ENCODE measurements at places on chromosomes 13 and 19.

DNA sequence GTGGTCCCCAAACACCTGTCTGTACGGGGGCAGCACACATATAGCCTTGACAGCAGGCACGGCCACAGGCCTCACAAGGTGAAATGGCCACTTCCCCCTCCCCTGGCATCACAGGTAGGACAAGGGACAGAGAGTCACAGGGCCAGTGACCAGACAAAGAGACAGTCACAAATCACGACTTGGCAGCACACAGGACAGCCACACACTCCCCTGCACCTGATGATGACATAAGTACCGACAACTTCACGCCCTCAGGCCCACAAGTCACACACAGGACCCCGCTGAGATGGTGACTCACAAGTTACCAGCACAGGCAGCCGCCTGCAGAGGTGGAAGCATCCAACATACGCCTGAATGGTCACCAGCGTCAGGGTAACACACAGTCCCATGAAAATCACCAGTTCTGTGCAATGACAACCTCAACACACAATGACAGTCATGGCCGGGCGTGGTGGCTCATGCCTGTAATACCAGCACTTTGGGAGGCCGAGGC, 16.5 kb downstream of the TYK2 start:
- no peak for DNase-seq

GRCh38 chr13:51070005-51070649, 40.9 kb downstream of the C13orf42 start:
- peak; percentile 81 for DNase-seq

DNA sequence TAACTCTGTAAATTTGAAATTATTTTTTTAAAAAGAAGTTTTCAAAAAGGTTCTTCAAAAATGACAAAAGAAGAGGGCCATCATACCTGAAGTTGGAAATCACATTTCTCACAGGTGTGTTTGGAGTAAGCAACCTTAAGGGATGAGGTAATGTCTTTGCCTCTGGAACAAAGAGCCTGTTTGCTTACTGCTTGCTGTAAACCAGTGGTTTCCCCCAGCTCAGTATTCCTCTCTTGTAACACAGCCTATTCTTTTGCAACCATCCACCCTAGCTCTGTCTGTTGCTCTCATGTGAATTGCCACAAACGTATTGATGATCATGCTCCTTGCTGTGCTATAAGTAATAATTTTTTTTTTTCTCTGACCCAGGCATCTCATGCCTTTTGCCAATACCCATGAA, 38.1 kb downstream of the UCHL3 start:
- DNase-seq: no peak

DNA sequence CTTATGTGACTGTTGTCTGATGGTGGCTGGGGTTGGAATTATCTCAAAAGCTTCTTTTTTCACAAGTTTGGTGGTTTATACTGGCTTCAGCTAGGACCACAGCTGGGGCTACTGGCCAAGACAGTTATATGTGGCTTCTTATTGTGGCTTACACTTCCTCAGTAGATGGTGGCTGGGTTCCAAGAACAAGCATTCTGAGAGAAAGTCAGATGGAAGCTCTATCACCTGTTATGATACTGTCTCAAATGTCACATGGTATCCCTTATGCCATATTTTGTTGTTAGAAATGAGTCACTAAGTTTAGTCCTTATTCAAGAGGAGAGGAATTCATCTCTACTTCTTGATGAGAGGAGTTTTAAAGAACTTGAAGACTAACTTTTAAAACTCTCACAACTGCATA, 41.6 kb downstream of the NDFIP2 start:
- DNase-seq: no peak

DNA sequence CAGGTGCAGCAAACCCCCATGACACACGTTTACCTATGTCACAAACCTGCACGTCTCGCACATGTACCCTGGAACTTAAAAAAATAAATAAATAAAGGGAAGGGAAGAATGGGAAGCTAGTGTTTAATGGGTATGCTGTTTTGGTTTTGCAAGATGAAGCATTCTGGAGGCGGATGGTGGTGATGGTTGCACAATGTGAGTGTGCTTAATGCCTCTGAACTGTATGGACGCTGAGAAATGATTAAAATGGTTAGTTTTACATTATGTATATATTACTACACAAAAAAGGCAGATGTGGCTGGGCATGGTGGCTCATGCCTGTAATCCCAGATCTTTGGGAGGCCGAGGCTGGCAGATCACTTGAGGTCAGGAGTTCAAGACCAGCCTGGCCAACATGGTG, 17.8 kb downstream of the NFILZ start:
- DNase-seq: no peak

DNA sequence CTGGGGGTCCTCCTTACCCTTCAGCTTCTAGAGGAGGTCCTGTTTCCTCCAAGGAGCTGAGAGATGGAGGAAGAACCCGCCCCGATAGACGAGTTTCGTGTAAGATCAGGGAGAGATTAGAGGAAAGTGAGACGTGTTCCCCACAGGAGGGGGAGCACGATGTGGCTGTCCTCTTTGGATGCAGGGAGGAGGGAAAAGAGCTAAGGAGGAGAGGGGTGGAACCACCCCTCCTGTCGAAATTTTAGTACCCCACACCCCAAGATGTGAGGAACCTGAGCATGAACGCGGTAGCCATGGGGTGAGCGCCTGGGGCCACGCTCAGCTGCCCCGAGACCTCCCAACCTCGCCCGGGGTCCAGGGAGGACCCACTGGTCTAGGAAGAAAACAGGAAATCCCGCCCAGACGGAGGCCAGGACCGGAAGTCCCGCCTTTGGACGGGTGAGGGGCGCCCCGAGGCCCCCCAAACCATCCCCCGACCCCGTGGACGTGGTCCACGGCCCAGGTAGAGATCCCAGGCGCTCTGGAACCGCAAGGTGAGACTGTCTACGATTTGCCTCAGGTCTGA, 1.2 kb downstream of the AKT1S1 start:
- DNase-seq: peak; percentile 69

DNA sequence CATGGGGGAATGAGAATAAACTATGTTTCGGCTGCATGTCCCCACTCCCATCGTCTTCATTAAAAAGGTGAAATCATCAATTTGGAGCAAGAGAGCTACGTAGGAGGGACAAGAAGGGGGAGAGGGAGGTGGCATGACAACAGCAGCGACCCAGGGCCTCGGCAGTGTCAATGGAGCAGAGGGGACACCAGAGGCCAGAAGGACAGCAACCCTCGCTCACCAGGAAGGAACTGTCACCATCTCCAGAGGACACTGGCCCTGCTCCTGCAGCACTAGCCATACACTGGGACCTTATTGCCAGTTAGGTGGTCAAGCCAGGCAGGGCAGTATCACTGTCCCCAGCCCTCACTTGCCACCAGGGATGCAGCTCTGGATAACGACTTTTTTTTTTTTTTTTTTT, 34.2 kb downstream of the NAXD start:
- DNase-seq: no peak

- no peak for DNase-seq
Observed at GRCh38 chr13:77417897-77418296, 91.0 kb upstream of the MYCBP2 start.

GRCh38 chr19:8090950-8091349, 38.4 kb downstream of the CCL25 start:
- DNase-seq: no peak

GRCh38 chr19:23394511-23394910, 760 bp downstream of the ZNF91 start:
- no peak for DNase-seq

DNA sequence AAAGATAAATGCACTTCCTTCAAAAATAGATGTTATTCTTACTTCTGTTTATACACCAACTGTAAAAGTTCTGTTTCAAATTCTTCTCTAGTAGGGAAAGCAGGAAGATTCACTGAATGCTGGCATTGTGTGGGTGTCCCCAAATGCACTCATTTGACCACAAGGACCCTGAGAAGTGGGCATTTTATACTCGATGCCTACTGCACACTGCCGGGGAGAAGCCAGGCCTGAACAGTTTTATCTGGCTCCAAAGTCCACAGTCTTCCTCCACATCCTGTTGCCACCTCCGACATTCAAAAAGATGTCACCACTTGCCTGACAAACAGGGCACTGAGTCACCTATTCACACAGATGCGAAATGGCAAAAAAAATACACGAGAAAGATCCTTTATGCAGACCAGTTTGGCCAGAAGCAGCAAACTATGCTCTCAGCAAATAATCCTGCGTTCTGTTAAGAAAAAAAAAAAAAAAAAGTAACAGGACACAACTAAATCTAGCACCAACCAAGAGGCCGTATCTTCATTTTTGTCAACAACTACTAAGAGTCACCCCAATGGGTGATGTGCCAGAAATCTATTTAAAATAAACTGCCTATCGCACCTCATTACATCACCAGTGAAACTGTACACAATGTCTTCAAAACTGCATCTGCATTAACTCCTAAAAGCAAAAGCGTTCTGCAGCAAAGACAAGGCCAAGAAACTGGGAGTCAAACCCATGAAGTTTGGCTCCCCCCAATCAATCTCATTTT, 6.2 kb downstream of the ZC3H4 start:
- no peak for DNase-seq

GRCh38 chr19:28445826-28446225, 767.1 kb downstream of the UQCRFS1 start:
- DNase-seq: no peak

- DNase-seq: no peak
Observed at GRCh38 chr19:7975037-7975436, 30.4 kb downstream of the ELAVL1 start.

GRCh38 chr19:6451583-6452222, 7.9 kb downstream of the SLC25A23 start:
- DNase-seq: no peak

- no peak for DNase-seq
Observed at GRCh38 chr13:108223687-108224503, 5.7 kb downstream of the ABHD13 start.

GRCh38 chr19:6109947-6110346, 353 bp downstream of the RFX2 start:
- no peak for DNase-seq

DNA sequence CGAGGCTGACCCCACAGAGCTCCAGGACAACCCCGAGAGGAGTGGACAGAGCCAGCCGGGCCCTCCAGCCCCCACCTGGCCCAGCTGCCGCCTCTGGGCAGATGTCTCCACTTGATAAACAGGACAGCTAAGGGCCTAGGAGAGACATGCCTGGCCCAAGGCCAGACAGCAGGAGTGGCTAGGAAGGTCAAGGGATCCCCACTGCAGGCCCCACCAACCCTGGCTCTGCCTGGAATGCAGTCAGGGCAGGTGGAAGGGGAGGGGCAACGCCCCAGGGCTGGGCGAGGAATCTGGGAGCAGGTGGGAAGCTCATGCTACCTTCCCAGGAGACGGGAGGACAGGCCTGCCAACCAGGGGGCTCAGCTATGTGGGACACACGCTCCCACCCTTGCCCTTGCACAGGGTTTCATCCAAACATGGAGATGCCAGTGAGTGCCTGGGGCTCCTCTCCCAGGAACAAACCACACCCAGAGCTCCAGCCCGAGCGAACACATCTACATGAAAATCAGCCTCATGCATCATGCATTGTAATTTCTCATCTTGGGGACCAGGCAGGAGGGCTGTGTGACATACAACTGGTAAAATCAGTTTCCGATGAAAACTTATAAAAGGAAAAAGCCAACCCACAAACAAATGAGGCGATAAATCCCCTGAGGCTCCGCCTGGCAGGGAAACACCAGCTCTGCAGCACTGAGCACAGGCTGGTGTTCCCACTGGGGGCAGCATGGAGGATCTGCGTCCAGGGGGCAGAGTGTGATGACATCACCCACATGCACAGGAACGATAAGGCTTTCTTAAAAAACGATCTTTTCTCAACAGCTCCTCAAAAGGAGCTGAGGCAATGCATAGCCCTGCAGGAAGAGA, 25.0 kb downstream of the SH3GL1 start:
- DNase-seq: peak; percentile 81

GRCh38 chr19:36140304-36141038, 605 bp downstream of the CAPNS1 start:
- peak; percentile 80 for DNase-seq

GRCh38 chr19:7373862-7374261, 25.1 kb downstream of the ARHGEF18 start:
- no peak for DNase-seq

DNA sequence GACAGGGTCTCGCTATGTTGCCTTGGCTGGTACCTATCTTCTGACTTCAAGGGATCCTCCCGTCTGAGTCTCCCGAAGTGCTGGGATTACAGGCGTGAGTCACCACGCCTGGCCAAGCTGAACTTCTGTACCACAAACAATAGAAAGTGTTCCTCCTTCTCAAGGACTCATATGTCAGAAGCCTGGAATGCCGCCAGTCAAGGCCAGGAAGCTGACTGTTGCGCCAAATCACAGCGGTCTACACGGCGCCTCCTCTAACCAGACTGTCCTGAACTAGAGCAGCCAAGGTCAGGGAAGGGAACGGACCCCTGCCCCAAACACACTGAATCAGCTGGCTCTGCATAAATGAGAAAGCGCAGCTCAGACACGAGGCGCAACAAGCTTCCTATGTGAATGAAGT, 14.6 kb downstream of the RAB20 start:
- no peak for DNase-seq

GRCh38 chr13:71515744-71516038, 351.3 kb downstream of the DACH1 start:
- DNase-seq: no peak

DNA sequence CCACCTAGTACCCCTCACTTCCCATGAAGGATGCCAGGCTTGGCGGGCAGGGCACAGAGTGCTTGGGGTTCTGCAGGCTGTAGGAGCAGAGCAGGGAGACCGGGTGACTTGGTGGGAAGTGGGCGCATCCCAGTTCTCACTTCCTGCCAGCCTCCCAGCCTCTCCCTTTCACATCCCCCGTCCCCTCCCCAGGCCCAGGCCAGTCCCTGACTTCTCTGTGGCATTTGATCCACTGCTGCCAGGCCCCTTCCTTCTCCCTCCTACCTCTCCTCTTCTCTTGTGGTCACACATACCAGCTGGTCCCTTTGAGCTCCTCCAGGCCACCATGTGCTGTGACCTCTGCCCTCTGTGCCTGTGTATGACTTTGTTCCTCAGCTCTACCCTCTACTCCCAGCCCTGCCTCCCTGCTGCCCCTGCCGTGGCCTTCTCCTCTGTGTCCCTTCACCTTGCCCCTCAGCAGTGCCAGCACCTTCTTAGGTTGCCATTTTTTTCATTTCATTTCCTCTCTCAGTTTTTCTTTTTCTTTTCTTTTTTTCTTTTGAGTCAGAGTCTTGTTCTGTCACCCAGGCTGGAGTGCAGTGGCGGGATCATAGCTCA, 19.5 kb downstream of the MYO1F start:
- no peak for DNase-seq

DNA sequence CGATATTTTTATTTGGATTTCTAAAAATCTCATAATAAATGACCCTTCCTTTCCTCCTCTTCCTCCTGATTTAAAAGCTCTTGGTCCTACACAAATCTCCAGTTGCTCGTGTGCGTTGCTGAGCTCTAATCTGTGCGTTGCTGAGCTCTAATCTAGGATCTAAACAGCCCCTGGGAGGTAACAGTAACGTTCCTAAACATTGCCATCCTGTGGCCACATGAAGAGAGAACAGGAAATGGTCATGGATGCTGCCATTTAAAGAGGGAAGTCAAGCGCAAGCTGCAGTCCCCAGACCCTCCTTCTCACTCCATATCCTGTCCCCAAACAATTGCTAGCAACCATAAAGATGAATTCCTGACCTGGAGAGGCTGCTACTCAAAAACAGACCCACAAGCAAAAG, 170.8 kb downstream of the NUFIP1 start:
- DNase-seq: peak; percentile 28

Measured in BE2C (cell line).